Hepatic stellate cell (primary cell): ENCODE measurements at places on chromosomes 13 and 19.

DNA sequence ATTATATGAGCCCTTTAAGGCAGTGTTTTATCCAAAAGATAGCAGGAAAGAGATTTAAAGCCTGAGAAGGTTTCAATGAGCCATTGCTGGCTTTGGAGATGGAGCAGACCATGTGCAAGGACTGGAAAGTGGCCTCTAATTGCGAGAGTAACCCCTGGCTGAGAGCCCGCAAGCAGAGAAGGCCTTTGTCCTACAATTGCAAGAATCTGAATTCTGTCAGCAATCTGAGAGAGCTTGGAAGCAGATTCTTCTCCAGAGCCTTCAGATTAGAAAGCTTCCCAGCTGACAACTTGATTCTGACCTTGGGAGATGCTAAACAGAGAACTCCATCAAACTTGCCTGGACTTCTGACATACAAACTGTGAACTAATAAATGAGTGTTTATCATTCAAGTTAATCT is 528.7 kb upstream of the KLF12 start:
- no peak for DNase-seq

- DNase-seq, result no peak
Observed at GRCh38 chr19:3995607-3996006, 10.3 kb upstream of the EEF2 start.

DNA sequence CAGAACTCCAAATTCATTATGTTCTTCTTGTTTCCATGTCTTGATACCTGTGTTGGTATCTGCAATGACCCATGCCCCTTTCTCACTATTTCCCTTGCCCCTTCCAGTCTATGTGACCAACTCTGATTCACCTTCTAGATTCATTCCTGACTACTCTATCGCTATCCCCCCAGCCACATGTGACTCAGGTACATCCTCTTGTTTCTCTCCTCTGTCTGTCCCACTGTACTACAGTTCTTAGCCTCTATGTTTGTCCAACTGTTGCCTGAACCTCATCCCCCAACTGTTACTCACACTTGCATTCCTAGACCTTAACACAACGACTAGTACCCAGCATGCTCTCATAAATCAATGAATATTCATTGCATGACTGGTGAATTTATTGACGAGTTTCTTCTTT is 10.0 kb upstream of the FLT3 start:
- DNase-seq, result no peak

- DNase-seq, result no peak
Observed at GRCh38 chr19:29285878-29286277, 72.9 kb upstream of the UQCRFS1 start.

- DNase-seq, result no peak
Observed at GRCh38 chr19:14118165-14119051, 846 bp upstream of the PRKACA start.

- DNase-seq, result no peak
Observed at GRCh38 chr19:53960187-53960586, 2.5 kb upstream of the CACNG8 start.

DNA sequence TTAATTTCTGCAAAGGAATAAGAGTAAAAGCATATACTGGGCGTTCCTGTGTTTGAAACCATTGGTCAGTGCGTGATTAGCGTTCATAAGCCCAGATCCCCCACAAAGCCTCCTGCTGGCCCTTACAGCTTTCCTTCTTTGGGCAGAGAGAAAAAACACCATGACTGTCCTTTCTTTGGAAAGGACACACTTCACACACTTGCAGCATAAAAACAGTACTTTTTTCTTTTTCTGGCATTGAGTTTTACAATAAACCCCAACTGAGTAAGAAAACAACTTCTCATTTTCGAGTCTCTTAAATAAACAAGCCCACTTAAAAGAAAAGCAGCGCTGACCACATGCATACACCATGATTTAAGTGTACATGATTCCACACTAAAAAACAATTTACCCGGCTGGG is 35.8 kb downstream of the SMAD9 start:
- DNase-seq, result no peak

DNA sequence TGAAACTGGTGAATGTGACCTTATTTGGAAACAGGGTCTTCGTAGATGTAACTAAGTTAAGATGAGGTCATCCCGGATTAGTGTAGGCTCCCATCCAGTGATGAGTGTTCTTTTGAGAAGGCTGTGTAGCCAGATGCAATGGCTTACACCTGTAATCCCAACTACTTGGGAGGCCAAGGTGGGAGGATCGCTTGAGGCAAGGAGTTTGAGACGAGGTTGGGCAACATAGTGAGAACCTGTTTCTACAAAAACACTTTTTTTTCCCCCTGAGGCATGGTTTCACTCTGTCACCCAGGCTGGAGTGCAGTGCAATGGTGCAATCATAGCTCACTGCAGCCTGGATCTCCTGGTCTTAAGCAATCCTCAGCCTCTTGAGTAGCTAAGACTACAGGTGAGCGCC is 36.4 kb downstream of the FBN3 start:
- no peak for DNase-seq

DNA sequence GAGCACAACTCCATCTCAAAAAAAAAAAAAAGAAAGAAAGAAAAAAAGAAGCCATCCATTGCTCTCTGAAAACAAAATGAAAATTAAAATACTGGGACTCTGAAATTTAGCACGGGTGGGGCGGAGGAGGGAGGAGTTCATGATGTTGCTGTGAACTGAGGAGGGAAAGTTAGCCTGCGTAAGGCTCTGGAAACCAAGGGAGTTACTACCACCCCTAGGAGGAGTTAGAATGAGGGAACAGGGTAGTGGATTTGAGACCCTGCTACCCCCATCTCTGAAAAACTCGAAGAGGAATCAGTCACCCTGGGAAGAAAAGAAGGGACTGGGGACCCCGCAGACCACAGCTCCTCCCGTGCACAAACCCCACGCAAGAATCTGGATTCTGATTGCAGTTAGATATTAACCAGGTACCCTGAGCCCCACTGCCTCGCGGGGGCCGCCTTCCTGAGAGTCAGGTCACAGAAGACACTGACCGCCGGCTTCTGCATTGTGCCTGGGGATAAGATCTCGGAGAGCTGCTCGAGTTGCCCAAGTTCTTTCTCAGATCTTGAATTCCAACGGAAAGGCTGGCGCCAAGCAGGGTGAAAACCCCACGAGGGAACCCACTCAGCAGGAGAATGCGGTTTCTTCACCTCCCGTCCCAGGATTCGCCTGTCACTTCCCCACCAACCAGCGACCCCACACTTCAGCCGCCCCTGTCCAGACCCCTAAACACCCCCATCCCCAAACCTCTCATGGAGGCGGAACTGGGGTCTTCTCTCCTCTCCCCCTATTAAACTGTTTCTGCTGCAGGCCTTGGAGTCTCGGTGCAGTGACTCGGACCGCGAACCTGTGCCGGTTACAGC is 870 bp downstream of the ZNF442 start:
- DNase-seq, result peak; percentile 35

- DNase-seq, result no peak
Observed at GRCh38 chr13:79270859-79271258, 135.2 kb downstream of the RBM26 start.

DNA sequence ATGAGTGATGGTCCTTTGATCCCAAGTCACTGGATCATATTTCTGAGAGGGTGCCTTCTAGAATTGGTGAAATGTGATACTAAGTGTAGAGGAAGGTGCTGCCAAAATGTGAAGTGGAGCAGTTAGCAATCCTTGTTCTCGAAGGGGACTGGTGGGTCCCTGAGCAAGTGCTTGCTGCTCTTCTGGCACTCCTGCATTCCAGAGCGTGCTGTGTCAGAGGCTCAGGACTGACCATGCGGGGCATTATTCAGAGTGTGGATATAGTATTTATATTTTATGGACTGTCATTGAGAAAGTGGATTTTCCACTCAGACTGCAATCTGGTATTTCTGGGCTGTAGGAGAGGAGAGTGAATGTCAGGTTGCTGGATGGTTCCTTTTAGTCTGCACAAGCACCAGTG is 152.6 kb upstream of the KL start:
- no peak for DNase-seq

- DNase-seq, result no peak
Observed at GRCh38 chr13:51249255-51249654, 27.1 kb downstream of the FAM124A start.

GRCh38 chr19:31231237-31231636 is 118.0 kb downstream of the TSHZ3 start:
- DNase-seq, result no peak

DNA sequence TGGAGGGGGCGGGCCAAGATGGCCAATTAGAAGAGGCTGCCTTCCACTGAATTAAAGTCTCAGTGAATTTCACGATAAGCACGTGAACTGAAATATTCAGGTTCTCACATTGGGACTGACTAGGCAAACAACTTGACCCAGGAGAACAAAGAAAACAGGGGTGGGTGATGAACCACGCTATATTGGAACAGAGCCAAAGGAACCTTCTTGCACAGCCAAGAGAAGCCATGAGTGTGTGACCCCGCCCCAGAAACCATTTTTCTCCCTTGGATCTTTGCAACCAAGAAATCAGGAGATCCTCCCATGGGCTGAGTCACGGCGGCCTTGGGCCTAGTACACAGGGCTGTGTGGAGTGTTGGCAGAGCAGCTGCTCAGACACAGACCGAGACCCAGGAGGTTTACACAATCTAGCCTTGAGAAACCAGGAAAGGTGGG is 36.8 kb downstream of the ERICH4 start:
- DNase-seq, result no peak

DNA sequence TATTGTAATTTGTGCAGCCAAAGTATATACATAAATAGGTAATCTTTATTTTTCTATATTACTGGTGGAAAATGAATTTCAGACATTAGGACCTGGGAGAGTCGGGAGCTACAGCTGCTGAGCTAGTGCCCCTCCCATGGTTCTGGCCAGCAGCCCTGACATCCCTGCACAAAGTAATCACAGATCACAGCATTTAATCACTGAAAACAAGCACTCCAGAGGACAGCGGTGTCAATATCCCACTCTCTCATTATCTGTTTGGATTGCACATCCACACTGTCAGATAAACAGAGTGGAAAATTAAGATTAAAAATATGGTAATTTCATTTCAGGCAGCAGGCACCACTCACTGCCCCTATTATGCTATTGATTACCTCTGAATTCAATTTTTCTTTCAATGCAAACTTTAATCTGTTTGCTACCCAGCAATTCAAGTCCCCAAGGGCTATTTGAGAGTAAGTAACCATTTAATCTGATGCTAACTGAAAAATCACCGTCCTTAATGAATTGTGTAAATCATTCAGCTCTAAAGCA is 254.1 kb upstream of the SOX21 start:
- DNase-seq, result no peak

GRCh38 chr19:34725400-34725799 is 8.6 kb upstream of the ZNF181 start:
- no peak for DNase-seq

DNA sequence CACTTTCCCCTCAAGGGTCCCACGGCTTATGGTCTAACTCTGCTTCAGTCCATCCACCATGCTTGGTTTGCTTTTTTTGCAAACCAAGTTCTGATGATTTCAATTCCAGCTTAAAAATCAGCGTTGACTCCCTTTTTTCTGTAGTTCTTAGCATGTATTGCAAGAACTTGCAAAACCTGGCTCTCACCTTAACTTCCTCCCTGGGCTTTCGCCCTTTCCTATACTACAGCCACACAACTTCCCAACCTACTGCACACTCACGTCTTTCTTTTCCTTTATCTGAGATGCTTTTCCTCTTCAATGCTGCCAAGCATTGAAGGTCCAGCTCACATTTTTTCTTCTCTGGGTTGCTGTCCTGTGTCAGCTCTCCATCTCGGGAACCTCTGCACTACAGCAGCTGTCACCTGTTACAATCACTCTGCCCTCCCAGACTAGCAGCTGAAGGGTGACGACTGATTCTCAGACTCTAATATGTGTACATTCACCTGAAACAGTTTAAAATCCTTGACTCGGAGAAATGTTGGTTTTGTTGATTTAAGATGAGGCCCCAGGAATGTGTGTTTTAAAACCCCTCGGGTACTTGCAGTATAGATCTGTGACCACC is 143.7 kb downstream of the FREM2 start:
- DNase-seq, result no peak

DNA sequence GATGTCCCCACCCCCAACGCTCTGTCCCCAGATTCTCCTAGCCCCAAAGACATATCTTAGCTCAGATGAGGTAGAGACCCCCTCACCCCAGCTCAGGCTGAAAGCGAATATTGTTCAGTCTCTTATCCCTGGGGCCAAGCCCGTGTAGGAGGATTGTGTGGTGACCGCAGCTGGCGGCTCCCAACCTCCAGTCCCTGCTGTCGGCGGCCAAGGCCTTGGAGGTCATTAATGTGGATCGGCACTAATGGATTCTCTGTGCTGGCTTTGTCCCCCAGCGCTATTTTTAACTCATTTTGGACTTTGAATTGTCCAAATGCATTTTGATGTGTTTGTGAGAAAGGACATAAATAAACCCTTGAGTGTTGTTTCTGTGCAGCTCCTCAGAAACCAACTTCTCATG is 124.2 kb downstream of the UQCRFS1 start:
- DNase-seq, result no peak

DNA sequence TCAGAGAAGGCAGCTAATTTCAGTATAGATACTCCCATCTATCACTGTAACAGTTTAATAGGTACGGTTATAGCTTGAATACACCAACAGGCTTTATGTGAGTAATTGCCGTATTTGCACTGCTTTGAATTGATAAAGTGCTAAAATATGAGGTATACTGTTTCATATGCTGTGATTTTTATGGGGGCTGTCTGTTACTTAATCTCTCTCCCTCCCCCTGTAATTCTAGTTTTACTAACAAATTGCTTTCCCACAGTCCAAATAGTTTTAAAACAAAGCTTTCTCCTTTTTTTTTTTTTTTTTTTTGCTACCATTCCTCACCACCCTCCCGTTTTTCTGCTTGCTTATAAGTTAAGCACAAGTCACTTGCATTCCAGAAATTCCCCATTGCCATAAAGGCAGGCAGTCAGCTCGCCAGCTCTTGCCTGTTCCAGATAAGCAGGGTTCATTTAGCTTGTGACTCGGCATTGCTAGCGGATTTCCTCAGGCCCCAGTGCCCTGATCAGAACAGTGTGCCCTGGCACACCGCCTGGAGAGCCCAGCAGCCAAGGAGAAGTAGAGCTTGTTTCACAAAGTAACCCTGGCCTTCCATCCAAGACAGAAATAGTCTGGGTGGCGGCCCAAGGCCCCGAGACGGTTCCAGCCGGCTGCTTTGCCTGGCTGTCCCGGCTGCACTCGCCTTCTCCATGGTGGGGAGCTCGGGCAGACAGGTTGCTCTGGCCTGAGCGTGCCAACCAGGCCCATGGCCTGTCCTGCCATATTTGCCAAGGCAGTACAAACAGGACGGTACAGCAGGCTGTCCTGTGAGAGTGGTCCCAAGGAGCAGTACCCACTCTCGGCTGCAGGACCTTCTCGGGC is 43.5 kb upstream of the NPAS1 start:
- peak; percentile 92 for DNase-seq

DNA sequence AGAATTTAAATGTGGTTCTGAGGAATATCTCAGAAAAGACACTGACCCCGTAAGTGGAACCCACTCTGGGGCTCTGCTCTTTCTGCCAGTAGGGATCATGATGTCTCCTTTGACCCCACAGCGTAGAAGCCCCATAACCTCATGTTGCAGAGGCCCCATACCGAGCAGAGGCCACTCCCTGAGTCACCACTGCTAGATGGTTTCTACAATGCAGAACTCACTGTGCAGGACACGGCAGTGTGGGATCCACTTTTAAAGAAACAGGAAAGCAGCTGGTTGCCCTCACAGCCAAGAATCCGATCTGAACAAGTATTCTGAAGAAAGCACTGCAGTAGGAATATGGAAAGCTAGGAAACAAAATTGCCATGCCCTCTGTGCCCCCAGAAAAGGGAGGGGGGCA is 4.2 kb downstream of the SLC7A1 start:
- no peak for DNase-seq

GRCh38 chr13:43493496-43494000 is 293.2 kb downstream of the ENOX1 start:
- DNase-seq, result no peak
